ENCODE measurements at places on chromosomes 16 and 17.

DNA sequence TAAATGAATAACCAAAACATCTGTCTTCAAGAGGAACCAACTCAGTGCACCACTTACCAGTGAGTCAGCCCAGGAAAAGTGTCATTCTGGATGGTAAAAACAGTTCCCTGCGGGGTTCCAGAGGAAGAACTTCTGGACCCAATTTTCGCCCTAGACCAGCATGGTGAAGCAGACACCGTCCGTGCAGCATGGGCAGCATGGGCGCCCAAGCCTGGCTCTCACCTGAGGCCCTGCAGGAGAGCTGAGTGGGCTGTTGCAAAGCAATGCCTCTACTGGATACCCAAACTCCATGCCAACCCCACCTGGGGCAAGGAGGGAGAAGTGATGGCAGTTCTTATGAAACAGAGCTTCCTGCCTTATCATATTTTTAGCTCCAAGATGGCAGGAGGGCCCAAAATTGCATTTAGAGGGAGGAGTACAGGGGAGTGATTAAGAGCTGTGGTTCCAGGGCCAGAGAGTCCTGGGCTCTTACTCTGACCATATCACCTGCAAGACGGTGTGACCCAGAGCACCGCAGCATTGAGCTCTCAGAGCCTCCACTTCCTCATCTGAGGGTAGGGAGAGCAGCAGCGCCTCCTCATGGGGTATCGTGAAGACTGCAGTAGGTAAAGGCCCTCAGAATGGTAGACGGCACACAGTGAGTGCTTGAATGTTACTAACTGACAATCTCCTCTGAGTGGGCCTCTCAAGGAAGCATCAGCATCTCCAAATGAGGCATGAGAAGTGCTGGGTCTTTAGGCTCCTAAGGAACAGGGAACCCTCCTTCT, 16.6 kb upstream of the INPP5K start:
- no peak for DNase-seq

GRCh38 chr17:31318298-31318801, 3.1 kb downstream of the EVI2A start:
- no peak for DNase-seq

GRCh38 chr16:49630783-49631182, 225.1 kb downstream of the ZNF423 start:
- no peak for DNase-seq

DNA sequence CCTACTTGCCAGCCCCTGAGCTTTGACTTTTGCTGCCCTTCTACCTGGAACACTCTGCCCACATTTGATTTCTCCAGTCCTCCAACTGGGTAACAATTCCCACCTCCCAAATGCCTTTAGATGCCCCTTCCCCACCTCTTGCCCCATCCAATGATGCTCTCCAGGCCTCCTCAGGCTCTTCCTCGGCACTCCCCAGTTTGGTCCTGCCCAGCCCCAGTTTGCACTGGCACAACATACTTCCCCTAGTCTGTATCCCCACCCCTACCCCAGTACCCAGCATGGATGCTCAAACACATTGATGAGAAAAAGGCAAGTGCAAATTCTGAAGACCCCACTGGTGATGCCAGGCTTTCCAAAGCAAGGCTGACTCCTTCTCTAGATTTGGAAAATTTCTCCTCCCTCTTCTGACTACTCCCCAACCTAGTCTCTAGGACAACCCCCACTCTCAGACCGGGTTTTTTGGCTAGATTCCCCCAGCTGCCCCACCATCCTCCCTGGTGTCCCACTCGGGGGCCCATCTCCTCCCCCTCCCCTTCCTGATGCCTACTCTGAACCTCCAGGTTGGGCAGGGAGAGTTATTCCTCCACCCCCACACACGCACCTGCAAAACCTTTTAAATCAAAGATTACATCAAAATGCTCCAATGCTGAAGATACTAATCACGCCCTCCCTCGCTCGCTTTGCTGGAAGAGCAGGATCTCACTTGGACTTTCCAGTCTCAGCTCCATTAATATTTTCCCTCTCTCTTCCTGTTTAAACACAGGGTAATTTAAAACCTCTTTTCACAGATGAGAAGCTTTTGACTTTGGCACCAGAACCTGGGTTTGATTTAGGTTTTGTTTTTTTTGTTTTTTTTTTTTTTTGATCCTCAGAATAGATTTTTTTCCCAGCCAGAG, 94.9 kb downstream of the TMEM132E start:
- no peak for DNase-seq

GRCh38 chr17:37512442-37513068, 22.9 kb downstream of the DUSP14 start:
- DNase-seq: no peak

DNA sequence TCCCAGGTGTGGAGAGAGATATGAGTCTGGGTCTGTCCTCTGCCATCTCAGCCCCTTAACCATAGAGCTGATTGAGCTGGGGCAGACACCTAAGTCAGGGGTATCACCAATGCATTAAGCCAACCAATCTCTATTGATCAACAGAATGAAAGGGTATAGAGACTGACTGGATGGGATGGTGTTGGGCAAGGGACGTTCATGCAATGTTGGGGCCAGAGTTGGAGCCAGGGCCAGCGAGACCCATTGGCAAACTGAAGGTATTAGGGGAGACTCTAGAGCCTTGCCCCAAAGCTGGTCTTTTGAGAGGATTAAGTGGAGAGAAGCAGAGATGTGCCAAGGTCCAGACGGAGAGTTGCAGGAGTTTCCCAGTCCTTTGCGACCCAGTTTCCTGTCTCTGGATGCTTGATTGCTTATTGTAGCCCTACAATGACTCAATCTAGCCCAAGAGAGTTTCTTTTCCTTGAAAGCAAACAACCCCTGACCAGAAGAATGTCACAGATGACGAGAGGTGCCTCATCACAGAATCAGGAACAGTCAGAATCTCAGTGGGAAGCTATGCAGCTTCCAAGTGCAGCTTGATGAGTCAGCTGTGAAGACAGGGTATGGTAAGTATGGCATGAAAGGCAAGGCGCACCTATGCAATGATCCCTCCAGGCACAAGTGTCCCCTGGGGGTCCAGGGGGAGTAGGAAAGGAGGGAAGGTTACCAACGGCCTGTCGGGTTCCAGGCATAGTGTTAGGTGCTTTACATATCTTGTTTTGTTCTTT, 137.2 kb downstream of the UTP18 start:
- DNase-seq: no peak

DNA sequence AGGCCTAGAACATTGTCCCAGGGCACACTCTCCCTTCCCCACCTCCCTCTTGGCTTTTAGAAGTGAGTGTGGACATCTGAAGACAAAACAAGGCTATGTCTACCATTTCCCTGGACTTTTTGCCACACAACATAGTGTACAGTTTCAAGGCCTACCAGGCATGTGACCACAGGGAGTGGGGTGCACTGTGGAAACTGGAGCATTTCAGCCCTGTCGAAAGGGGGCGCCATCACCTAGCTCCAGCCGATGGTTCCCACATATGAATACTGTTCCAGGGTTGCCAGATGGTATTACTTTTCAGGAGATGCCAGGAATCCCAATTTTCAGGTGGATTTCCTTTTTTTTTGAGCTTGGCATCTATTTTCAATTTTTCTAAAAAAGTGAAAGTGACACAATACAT, 140.7 kb downstream of the KATNIP start:
- DNase-seq: no peak

DNA sequence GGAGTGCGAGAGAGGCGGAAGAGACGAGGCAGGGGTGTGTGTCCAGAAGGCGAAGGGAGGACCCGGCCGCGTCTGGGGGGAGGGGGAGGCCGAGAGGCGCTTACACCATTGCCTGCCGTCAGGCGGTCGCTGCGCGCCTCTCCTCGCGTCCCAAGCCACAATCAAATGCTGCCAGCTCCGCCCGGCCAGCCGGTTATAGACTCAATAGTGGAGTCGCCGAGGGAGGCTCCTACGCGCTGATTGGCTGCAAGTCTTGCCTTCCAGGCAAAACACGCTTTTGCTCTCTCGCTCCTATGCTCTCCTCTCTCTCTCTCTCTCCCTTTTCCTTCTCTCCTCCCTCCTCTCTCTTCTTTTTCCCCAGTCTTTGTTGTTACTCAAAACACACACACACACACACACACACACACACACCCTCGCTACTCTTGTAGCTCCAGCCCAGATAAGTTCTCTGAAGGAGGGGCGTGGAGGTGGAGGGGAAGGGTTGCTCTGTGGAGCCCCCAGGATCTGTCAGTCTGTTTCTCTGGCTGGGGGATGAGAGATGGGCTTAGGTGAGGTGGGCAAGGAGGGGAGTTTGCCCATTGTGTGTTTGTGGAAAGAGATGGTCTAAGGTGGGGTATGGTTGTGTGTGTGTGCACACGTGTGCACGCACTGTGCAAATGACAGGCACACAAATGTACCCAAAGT, at the start of gene DLX3:
Gene DLX3, minus strand, starts transcription at position 170 of the 684 bp plus-strand sequence. CDS start 226 bp downstream, outside the sequence.
- DNase-seq: peak; percentile 71

- DNase-seq: no peak
Observed at GRCh38 chr17:16432017-16432416, 16.6 kb downstream of the TRPV2 start.

GRCh38 chr17:4394208-4395110, 28.0 kb upstream of the UBE2G1 start:
- no peak for DNase-seq

DNA sequence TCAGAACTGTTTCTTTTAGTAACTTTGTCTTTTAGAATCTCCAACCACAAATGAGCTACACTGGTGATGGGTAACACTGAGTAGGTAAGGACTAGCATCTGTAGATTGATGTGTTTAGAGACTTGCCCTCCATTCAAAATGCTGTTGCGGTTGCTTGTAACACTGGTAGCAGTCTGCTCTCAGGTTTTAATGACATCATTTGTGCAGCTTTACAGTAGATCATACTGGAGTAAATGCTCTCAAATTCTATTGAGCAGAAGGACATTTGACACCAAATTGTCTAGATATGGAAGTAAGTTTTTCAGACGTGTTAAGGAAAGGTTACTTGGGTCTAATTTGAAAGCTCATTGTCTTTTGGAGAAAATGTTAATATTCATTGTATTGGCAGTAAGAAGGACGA, 98.8 kb downstream of the NLK start:
- DNase-seq: no peak

- no peak for DNase-seq
Observed at GRCh38 chr17:79933863-79934652, 94.8 kb upstream of the CBX4 start.

DNA sequence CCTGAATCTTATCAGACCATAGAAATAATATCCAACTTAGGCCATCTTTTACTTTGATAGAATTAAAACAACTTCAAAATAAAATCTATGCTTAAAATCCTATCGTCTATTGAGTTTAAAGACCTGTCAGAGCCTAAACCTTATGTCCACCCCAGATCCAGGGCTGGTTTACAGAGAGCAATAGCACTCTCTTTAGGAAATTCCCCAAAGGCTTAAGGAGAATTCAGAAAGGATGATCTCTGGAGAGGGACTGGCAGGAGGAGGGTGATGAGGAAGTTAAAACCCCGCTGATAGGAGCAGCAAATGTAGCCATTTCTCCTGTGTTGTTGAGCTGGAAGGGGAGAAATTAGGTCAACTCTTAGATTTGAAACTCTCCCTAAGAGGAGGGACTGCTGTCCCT, 175.3 kb downstream of the HS3ST4 start:
- no peak for DNase-seq

- DNase-seq: no peak
Observed at GRCh38 chr16:79653373-79653891, 52.9 kb upstream of the MAF start.

- DNase-seq: no peak
Observed at GRCh38 chr17:46791531-46791930, 27.0 kb downstream of the WNT3 start.

DNA sequence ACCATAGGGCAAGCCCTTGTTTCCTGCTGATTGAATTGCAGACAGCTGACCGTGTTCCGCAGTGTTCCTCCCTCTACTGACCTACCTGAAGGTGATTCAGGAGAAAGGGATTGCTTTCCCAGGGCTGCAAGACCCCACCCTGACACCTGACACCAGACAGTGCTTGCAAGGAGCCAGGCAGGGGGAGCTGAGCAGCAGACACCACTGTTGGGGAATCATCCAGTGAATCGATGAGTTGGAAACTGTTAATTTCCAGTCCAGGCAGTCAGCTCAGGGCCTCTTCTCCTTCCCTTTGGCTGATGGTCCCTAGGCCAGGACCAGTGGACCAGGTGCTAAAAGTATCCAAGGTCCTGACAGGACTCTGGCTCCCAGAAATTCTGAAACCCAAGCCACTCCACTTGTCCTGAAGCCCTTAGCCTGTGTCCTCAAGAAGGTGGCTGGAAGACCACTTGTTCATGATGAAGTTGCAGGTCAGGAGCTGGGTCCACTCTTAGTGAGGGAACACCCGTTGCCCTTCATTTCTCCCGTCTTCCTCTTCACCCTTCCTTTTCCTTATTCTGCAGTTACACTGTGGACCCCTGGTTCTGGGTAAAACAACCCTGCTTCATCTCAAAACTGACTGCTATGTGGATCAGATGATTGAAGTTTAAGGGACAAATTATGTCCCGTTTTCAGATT, 9.5 kb upstream of the UNK start:
- DNase-seq: no peak

GRCh38 chr17:60468371-60468770, 46.1 kb downstream of the CHCT1 start:
- no peak for DNase-seq

GRCh38 chr17:76585033-76585648, 519 bp downstream of the ST6GALNAC2 start:
- DNase-seq: no peak

DNA sequence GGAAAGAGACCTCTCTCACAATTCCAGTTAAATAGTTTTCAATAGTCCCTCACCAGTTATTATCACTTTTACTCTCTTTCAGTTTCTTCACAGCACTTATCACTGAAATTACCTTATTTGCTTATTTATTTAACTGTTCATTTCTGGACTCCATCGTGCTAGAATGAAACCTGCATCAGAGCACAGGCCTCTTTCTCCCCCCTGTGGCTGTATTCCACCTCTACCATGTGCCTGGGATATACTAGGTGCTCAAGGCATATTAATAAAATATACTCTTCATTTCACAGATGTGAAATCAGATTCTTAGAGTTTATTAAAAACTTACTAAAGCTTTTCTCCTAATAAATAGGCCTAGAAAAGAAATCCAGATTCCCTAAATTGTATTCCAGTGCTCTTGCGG, 308.9 kb upstream of the MON1B start:
- no peak for DNase-seq

GRCh38 chr17:58189436-58190146, 2.9 kb upstream of the EPX start:
- no peak for DNase-seq

DNA sequence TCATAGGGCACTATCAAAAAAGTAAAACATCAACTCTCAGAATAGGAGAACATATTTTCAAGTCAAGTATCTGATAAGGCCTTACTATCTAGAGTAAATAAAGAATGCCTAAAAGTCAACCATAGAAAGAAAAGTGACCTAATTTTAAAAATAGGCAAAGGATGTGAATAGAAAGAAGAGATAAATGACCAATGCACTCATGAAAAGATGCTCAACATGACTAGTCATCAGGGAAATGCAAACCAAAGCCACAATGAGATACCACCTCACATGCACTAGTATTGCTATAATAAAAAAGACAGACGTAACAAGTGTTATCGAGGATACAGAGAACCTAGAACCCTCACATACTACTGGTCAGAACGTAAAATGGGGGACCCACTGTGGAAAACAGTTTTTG, 90.8 kb downstream of the DYNLRB2 start:
- DNase-seq: no peak
